ENCODE measurements at places on chromosomes 1 and 21.

GRCh38 chr1:19670787-19671186, 6.1 kb downstream of the HTR6 start:
- no peak for DNase-seq

DNA sequence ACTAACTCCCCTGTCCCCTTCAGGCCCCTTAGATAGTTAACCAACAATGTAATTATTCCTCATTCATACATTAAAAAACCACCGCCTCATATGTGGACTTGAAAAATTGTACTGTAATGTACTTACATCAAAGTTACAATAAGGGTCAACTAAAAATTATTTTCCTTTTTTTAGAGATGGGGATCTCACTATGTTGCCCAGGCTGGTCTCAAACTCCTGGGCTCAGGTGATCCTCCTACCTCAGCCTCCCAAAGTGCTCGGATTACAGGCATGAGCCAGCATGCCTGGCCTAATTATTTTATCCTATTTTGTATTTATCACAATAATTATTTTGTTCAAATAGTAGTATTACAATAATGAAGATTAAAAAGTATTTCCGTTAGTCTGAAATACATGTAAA, 12.6 kb downstream of the RPL5 start:
- no peak for DNase-seq

- DNase-seq, result no peak
These were observed 3.3 kb upstream of the S100A3 start for GRCh38 chr1:153552335-153552734.

- DNase-seq, result peak; percentile 87
These were observed 1.2 kb downstream of the S100A10 start for GRCh38 chr1:151992303-151993083.

DNA sequence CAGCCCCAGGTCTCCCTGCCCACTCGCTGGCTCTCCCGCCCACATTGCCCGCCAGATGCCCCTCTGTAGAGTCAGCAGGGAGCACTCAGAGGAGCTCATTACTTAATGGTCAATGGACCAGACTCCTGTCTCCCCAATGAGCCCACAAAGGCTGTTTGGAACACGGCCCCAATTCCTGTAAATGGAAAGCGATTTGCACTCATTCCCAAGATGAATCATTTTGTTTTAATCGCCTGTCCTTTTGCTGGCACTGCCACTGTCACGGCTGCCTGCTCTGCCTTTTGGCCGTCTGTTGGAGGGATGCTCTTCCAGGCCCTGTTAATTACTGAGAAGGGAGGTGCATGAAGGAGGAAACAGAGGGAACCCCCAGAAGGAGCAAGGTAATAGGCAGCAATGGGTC, 44.8 kb upstream of the ATP2B4 start:
- DNase-seq, result no peak

DNA sequence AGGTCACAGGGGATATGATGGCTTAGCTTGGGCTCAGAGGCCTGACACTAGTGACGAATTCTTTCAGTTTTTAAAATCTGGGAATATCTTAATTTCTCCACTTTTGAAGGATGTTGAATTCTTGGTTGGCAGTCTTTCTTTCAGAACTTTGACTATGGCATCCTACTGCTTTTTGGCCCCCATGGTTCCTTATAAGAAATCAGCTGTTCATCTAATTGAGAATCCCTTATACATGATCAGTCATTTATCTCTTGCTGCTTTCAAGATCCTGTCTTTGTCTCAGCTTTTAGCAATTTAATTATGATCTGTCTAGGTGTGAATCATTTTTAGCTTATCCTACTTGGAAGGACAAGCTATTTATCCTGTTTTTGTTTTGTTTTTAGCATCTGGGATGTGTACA, 31.2 kb upstream of the F3 start:
- no peak for DNase-seq
